ENCODE measurements at places on chromosomes 12 and 14.

GRCh38 chr14:95200404-95200803 is 43.1 kb upstream of the DICER1 start:
- DNase-seq = no peak

DNA sequence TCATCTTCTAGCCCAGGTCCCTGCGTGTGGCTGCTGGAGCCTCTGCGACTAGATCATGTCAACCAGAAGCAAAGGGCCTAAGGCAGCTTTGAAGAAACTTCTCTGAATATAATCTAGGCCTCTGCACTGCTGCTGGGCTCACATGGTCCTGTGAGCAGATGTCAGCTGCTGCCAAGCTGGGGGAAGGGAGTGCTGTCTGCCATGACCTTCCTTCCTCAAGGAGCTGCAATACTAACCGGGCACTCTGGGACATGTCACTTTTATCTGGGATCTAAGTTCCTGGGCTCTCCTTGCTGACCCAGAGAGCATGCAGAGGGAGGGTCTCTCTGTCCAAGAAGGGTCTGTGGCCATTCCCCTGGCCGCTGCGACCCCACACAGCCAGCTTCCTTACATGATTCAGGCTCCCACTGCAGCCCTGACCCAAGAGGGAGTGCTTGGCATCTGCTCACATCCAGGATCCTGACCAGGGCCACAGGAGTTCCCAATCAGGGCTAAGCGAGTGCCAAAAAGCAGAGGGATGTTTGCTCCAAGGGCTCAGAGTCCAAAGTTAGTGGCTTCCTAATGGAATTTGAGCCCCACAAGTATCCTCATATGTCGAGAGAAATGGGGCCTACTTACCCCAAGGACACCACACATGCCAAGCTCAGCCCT is 74.0 kb downstream of the PLEKHG3 start:
- DNase-seq = no peak

GRCh38 chr12:129083121-129083840 is 230.0 kb downstream of the GLT1D1 start:
- no peak for DNase-seq

- no peak for DNase-seq
Measured at GRCh38 chr14:51889851-51890250, 29.4 kb downstream of the GNG2 start.

DNA sequence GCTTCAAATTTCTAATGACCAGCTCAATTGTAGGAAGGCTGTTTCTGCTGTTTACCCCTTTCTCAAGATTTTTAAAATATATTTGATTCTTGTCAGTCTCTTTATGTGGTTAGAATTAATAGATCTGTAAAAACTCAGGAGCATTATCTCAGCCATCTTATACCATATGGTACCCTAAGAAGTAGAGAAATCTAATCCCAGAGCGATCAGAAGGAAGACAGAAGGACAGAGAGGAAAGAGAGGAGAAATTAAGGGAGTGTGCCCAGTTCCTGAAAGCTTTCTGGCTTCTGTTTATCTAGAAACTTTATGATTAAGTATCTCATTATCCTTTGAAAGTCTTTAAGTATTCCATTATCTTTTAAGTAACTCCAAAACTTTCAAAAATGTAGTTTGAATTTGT is 152.1 kb upstream of the NAV3 start:
- DNase-seq = no peak

DNA sequence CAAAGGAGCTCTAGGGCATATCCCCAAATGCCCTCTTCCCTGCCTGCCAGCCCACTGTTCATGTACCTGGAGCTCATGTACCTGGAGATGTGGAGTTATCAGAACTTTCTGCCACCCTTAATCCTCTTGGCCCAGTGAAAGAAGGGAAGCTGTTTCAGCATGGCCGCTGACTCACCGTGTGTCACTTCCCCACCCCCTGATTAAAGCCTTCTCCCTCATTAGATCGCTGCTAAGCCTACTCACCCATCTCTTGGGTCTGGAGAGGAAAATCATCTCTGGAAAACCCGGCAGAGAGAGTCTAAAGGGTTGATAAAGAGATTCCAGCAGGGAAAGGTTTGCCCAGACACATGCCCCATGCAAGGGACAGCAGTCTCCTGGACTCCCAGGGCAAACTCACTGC is 4.5 kb upstream of the LTBP2 start:
- DNase-seq = no peak

DNA sequence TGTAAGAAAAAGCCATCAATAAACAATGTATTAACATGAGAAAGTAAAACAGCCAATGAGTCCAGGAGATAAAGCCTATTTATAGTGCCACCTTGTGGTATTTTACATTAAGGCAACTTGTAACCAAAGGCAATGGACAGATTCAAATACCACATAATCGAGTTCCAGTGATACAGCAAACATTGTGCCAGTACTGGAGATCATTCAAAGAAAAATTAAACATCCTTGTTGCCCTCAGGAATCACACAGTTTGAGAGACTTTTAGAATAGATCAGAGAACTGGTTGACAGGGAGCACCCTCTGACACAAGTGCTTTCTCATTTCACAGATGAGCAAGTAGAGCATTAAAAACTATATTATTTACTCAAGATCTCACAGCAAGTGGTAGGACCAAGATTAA is 98.1 kb downstream of the DDHD1 start:
- DNase-seq = no peak

DNA sequence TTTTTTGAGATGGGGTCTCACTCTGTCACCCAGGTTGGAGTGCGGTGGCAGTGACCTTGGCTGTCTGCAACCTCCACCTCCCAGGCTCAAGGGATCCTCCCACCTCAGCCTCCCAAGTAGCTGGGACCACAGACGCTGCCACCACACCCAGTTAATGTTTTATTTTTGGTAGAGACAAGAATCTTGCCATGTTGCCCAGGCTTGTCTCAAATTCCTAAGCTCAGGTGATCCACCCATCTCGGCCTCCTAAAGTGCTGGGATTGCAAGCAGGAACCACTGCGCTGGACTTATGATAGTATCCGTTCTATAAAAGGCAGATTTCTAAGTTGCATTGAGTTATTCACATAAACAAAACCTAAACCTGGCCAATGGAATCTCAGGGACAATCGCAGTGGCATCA is 321.1 kb upstream of the PRICKLE1 start:
- no peak for DNase-seq

- DNase-seq = no peak
Measured at GRCh38 chr14:105899657-105900397, 373.4 kb downstream of the TMEM121 start.

DNA sequence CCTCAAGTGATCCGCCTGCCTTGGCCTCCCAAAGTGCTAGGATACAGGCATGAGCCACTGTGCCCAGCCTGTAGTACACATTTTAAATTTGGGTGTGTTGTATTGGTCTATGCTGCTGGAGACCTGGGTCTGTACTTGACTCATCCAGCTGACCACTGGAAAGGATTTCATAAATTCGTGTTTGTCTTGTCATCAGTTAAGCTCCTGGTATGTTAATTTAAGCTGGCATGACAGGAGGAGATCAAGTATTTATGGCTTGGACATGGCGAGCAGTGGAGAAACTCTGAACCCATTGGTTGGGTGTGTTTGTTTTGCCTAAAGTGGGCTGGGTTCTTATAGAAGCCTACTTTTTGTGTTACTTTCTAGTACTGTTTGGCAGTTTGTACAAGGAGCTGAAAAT is 24.2 kb downstream of the YY1 start:
- no peak for DNase-seq
